Choroid plexus epithelial cell (primary cell): ENCODE measurements at places on chromosomes 16 and 17.
A peak's percentile ranks its signal among the peaks of the same experiment; 100 is the strongest.

GRCh38 chr17:49783071-49783715, 5.3 kb upstream of the KAT7 start:
- no peak for DNase-seq

- DNase-seq = peak; percentile 50
These were observed at the start of gene BRD7 for GRCh38 chr16:50368410-50369132. Gene BRD7, minus strand, starts transcription at chr16:50368988. Its CDS starts 214 bp downstream, at chr16:50368774.

- DNase-seq = no peak
These were observed 72.1 kb upstream of the HNF1B start for GRCh38 chr17:37816950-37817349.

DNA sequence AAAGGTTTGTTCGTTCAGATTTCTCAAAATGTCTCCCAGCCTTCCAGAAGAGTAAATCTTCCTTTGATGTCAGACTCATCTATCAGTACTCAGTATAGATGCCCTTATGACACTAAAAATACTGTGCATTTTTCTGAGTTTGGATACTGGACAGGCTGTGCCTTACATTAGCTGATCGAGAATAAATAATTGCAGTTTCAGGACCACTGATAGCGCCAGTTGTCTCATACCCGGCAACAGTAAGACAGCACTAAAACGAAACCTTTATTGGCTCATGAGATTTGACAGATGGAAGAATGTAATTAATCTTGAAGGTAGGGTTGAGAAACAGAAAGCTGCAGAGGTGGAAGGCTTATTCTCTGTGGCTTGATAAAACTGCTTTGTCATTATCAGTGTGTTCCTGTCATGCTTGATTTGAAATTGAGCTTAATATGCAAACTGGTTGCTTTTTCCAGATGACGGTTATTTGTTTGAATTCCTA, 1.2 kb downstream of the ATP6V0A1 start:
- peak; percentile 75 for DNase-seq

GRCh38 chr17:1313270-1314005, 34.0 kb downstream of the TRARG1 start:
- peak; percentile 23 for DNase-seq

DNA sequence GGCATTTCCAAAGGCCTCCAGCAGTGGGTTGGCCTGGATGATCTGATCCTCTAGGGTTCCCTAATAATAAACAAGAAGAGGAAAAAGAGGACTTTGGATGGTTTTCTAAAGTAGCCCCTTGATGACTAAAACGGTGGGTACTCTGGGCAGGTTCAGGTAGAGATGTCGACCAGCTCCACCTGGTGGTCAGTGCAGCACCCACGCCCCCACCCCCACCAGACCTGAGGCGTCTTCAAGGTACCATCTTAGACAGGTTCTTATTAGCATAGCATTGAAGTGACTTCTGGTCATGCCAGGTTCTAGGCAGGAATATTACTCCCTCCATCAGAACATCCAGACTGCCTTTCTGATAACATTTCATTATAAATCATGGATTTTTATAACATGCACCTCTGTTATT, 15.0 kb downstream of the MYH13 start:
- no peak for DNase-seq

GRCh38 chr17:65930140-65930730, 261.7 kb downstream of the CEP112 start:
- no peak for DNase-seq

GRCh38 chr17:74380086-74380958, 13.0 kb downstream of the GPR142 start:
- DNase-seq = no peak

DNA sequence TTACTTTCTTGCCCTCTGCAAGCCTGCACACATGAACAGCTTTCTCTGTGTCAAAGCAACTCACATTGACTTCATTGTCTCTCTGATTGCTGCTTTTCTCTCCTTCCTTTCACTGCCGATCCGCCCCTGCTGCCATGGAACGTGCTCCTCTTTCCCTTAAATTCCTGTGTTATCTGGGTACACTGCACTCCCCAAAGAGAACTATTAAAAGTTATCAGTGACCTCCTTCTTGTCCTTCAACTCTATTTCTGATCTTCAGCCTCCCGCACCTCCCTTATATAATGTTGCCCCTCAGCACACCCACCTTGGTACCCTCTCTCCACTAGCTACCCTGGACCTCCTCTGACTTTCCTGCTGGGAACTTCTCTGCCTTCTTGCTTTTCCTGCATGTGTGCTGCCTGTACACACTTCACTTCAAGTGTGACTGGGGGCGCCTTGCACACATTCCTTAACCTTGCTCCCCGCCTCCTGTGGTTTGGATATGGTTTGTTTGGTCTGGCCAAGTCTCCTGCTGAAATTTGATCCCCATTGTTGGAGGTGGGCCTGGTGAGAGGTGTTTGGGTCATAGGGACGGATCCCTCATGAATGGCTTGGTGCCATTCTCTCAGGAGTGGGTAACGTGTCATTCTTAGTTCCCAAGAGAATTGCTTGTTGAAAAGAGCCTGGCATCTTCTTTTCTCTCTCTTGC, 26.7 kb upstream of the PMP22 start:
- DNase-seq = peak; percentile 72

DNA sequence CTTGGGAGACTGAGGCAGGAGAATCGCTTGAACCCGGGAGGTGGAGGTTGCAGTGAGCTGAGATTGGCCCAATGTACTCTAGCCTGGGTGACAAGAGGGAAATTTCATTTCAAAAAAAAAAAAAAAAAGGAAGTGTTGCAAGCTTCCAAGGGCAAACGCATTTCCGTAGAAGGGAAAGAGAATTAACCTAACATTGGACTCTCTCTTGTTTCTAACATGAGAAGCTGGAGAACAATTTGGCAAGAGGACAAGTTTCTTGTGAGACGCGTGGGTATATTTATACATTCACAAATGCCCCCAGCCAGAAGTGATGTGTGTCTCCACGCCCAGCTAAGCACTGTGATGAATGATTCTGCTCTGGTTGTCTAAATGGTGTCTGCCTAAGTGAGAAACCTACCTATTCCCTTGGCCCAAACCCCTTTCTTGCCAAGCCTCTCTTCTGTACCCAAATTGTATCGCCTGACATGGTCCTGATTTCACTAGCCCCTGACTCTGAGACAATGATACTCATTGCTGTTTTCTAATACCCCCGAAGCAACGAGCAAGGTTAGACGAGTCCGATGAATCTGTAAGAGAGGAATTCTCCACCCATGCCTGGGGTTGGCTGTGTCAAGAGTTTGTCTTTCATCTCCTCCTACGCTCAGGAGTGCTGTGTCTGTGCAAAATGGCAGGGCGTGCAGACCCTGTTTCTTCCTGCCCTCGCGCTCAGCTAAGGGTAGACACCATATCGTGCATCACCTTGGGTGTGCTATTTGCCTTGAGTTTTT, 14.2 kb upstream of the ST6GALNAC2 start:
- DNase-seq = no peak

- DNase-seq = no peak
These were observed 2.3 kb upstream of the RPH3AL start for GRCh38 chr17:354651-355556.

- DNase-seq = no peak
These were observed 30.1 kb downstream of the CD300LF start for GRCh38 chr17:74682471-74683190.

GRCh38 chr16:51439271-51439670, 288.2 kb upstream of the SALL1 start:
- no peak for DNase-seq

- DNase-seq = peak; percentile 77
These were observed 47.7 kb upstream of the TNRC6A start for GRCh38 chr16:24681793-24682192.

DNA sequence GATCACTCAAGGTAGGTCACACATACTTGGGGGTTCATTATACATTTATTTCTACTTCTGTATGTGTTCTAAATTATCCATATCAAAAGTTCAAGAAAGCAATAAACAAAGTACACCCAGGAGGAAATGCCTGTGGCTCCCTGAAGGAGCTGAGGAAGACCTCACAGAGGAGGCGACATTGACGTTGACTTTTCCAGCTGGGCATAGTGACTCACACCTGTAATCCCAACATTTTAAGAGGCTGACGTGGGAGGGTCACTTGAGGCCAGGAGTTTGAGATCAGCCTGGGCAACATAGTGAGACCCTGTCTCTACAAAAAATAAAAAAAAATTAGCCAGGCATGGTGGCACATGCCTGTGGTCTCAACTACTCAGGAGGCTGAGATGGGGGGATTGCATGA, 16.3 kb downstream of the ITGAD start:
- DNase-seq = peak; percentile 26

- no peak for DNase-seq
These were observed 66.7 kb downstream of the SREBF1 start for GRCh38 chr17:17769869-17770631.

GRCh38 chr17:27461192-27461859, 5.1 kb downstream of the KSR1 start:
- DNase-seq = no peak

GRCh38 chr17:14337596-14338079, 36.8 kb downstream of the HS3ST3B1 start:
- no peak for DNase-seq

GRCh38 chr17:2049333-2050299, 5.3 kb upstream of the HIC1 start:
- DNase-seq = peak; percentile 85

- no peak for DNase-seq
These were observed 19.0 kb downstream of the ZFPM1 start for GRCh38 chr16:88472069-88472468.

GRCh38 chr16:4611337-4612021, 3.2 kb downstream of the UBALD1 start:
- peak; percentile 31 for DNase-seq

DNA sequence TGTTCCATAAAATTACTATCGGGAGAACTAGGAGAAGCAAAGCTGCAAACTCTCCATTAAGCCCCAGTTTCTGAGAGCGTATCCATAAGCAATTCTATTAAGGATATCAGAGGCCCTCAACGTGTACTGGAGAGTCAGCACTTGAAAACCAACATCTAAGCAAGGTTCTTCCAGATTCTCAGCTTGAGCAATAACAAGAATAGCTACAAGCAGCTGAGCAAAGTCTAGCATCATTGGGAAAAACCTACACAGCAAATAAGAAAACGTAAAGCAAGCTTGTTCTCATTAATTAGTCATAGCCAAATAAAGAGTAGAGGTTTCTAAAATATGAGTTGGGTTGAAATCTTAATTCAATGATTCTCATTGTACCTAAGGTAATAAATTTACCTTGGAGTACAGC, 26.9 kb upstream of the COX10 start:
- no peak for DNase-seq

GRCh38 chr16:26026709-26027450, 335.1 kb downstream of the HS3ST4 start:
- DNase-seq = no peak

DNA sequence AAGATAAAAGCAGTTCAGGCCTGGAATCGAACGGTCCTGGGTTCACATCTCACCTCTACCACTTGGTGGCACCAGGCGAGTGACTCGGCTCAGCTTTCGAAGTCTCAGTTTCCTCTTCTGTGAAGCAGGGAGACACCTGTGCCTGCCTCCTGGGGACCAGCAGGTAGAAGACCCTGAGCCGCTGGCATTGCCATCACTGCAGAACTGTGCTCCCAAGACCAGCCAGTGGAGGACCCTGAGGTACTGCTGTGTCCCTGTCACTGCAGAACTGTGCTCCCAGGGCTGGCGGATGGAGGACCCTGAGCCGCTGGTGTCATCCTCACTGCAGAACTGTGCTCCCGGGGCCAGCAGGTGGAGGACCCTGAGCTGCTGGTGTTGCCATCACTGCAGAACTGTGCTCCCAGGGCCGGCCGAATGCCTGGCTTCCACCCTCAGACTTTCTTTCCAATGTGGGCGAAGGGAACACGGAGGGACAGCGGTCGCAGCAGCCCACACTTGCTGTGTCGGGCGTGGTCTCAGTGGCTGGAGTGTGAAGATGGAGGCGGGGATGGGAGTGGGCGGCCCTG, 8.7 kb upstream of the SLC7A5 start:
- DNase-seq = no peak

DNA sequence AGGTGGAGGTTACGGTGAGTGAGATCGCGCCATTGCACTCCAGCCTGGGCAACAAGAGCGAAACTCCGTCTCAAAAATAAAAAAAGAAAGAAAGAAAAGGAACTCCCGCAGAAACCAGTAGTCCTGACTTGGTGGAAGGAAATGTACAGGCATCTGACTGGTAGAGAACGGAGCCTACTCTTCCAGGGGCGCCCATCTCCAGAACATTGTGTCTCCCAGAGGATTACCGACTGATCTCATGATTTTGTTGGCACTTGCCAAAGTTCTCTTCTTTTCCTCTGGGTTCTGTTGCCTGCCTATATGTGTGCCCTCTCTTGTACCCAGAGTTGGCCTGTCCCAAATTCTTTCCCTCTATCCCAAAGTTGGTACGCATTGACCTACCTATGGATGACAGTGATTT, 24.2 kb downstream of the DDX19A start:
- DNase-seq = no peak

DNA sequence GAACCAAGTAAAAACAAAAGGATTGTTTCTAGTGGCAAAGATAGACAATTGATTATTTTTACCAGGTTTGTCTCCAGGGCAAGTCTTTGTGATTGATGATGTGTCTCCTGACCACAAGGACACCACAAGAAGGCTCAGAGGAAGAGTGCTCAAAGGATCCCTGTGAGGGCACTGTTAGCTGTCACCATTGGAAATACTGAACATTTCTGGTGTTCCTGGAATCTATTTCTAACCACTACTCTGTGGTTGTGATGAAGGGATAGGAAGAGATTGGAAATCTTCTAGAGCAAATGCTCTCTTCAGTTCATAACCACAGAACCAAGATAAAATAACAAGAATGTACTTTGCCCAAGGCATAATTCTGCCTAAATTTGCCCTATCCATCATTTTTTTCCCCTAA, 15.3 kb downstream of the RNF43 start:
- peak; percentile 41 for DNase-seq

- DNase-seq = no peak
These were observed 62.3 kb downstream of the WSB1 start for GRCh38 chr17:27356091-27356705.

DNA sequence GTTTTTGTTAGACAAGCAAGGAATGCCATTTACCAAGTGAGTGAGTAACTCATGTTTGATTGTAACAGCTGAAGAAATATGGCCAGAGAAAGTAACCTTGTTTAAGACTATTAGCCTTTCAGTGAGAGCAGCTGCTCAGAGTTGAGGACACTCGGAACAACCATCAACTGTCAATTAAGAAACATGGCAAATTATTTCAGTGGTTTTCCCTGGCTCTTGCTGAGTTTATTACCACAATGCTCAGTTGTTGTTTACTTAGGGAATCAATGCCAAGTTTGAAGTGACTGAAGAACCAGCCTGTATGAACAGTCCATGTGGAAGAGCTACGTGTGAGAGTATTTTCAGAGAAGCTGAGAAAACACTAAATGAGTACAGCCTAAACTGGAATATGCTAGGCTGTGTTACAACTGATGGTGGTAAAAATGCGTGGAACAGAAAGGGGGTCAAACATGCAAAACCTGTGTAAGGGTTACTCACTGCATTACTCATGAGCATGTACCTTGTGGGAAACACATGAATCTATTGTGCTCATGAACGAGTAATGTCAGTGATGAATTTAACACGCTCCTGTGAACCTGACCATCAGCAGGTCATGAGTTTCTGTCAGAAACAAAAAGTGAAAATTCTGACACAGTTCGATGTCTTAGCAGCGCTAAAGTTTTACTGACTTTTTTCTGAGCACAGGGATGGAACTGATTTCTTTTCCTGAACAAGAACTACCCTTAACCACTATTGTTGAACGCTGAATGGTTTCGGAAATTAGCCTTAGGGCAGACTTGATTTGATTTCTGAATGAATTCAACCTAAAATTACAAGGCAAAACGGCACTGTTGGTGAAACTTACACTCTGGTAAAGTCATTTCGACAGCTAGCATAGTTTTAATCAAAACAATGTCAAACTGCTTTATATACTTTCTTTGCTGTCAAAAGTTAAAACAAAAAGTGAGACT, 33.5 kb downstream of the GNA13 start:
- peak; percentile 57 for DNase-seq
